ENCODE measurements at places on chromosomes 3 and 15.

GRCh38 chr3:149541091-149541491, 66.6 kb downstream of the TM4SF4 start:
- DNase-seq, result no peak

DNA sequence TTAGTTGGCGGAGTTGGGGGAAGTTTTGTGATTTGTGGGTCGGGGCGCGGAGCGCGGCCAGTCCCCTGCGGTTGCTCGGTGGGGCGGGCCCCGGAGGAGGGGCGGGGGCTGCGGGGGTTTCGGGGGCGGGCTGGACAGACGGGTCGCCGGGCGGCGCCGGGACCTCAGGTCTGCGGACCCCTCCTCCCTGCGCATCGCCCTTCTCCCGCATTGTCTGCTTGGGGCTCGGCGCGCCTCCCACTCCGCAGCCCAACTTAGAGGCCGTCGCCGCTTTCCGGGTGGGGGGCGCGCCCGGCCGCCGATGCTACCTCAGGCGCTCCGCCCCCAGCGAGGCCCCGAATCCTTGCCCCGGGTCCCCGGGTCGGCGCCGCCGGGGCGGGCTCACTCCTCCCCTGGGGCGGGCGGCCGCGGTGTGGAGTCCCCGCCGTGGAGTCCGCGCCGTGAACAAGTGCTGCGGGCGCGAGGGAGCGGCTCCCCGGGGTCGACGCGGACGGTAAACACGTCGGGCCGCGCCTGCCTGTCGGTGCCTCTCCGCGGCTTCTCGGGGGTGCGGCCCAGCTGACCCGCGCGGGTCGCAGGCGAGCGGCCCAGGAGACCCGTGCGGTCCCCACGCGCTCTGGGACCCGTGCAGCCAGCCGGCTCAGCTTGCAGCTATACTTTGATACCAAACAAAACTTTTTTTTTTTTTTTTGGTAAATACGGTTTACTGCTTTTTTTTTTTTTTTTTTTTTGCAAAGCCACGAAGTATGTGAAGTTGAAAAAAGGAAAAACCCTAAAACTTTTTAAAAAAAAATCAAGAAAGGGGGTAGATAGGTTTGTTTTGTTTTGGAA, 624 bp downstream of the AKAP13 start:
- DNase-seq, result peak; percentile 16

- DNase-seq, result no peak
These were observed 246.5 kb downstream of the EPHB1 start for GRCh38 chr3:135041601-135042000.

GRCh38 chr15:87267798-87268197, 988.7 kb downstream of the NTRK3 start:
- no peak for DNase-seq

- DNase-seq, result no peak
These were observed 23.8 kb upstream of the ABI3BP start for GRCh38 chr3:101017017-101017416.
